ENCODE measurements at places on chromosomes 5 and 9.
A peak's percentile ranks its signal among the peaks of the same experiment; 100 is the strongest.

- DNase-seq, result no peak
Measured at GRCh38 chr9:99748266-99748665, 73.4 kb upstream of the NR4A3 start.

GRCh38 chr9:107708791-107709190 is 219.2 kb upstream of the KLF4 start:
- no peak for DNase-seq

GRCh38 chr5:15116996-15117395 is 245.4 kb upstream of the ANKH start:
- no peak for DNase-seq

DNA sequence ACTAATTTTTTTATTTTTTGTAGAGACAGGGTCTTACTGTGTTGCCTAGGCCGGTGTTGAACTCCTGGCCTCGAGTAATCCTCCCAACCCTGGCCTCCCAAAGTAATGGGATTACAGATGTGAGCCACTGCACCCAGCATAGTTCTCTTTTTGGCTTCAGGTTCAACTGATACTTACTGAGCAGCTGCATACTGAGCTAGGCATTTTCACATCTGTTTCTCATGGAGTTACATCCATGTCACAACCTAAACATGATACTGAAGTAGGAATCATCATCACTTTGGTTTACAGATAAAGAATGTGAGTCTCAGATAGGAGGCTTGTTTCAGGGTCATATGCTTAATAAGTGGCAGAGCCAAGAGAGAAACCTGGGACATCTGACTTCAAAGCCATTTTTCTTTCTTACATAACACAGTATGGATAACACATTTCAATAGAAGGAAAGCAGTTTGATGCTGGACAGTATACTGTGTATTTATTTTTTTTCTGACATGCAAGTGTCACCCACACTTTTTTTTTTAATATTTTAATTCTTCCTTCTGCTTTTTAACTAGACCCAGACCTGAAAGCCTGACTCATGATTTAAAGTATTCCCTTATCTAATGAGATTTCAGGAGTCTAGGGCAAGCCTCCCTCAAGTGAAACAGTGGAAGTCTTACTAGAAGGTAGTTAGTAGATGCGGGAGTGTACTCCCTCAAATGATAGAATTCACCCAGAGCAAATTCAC is 90.8 kb downstream of the HACD4 start:
- DNase-seq, result no peak

DNA sequence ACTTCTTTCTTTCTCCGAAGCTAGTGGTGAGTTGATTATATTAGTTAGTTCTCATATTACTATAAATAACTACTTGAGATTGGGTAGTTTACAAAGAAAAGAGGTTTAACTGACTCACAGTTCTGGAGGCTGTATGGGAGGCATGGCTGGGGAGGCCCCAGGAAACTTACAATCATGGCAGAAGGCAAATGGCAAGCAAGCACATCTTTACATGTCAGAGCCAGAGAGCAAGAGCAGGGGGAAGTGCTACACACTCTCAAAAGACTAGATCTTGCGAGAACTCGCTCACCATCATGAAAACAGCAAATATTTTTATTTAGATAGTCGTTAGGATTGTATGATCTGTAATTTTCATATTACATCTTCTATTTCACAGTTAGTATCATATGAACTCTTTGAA is 711.2 kb downstream of the PTPRD start:
- no peak for DNase-seq

GRCh38 chr5:8229551-8229950 is 360.6 kb downstream of the MTRR start:
- DNase-seq, result no peak

DNA sequence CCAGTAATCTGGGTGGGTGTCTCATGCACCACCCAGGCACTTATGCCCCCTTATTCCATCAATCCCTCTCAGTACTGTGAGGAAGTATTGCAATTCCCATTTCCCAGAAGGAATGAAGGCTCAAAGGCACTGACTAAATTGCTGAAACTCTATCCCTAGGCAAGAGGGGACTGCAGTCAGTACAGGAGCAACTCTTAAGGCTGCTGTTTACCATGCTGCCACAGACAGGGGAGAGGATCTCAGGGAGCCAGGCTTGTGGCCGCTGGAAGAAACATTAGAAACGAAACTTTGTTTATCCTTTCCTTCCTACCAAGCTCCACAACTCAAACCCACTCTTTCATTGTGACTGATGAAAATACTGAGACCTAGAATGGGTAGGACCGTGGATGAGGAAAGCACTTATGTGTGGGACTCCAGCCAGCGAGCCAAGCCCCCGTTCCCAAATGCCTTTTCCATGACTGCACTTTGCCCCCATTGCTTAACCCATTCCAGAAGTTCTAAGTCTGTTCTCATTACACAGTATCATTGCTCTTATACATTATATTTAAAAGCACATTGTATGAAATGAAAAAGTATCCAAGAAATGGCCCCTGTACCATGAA is 54.3 kb downstream of the TLE1 start:
- no peak for DNase-seq

GRCh38 chr9:13728917-13729811 is 449.7 kb upstream of the MPDZ start:
- DNase-seq, result no peak

- DNase-seq, result no peak
Measured at GRCh38 chr9:78030553-78031443, 813 bp downstream of the GNAQ start.

GRCh38 chr9:95880021-95880690 is 4.7 kb downstream of the ERCC6L2 start:
- DNase-seq, result peak; percentile 75

- no peak for DNase-seq
Measured at GRCh38 chr5:149922950-149923349, 21.6 kb downstream of the PDE6A start.

GRCh38 chr9:104506565-104506964 is 2.5 kb downstream of the OR13F1 start:
- no peak for DNase-seq

GRCh38 chr5:45793638-45794532 is 97.7 kb upstream of the HCN1 start:
- DNase-seq, result no peak

- no peak for DNase-seq
Measured at GRCh38 chr9:35407846-35408245, 82.1 kb upstream of the RUSC2 start.

GRCh38 chr9:135857843-135858242 is 49.5 kb downstream of the CAMSAP1 start:
- DNase-seq, result no peak
